HAP-1 (cell line): ENCODE measurements at places on chromosomes 7 and 10.

- no peak for DNase-seq
Measured at GRCh38 chr10:33596422-33596821, 262.0 kb upstream of the NRP1 start.

DNA sequence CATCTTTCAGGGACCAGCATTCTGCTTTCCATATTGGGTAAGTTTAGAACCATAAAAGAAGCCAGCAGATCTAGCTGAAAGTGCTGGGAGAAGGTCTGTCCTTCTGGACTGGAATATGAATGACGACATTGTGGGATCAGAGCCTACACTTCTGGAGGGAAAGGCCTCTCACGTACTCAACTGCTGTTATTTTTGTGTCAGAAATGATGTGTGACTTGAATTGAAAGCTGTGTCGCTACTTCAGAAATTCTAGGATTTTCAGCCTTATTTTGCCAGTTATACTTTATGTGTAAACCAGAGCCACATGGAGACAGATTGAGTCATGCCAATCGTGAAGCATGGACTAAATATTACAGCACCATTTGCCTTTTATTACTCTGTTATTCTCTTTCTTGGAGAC is 231.0 kb downstream of the KIAA1217 start:
- no peak for DNase-seq

DNA sequence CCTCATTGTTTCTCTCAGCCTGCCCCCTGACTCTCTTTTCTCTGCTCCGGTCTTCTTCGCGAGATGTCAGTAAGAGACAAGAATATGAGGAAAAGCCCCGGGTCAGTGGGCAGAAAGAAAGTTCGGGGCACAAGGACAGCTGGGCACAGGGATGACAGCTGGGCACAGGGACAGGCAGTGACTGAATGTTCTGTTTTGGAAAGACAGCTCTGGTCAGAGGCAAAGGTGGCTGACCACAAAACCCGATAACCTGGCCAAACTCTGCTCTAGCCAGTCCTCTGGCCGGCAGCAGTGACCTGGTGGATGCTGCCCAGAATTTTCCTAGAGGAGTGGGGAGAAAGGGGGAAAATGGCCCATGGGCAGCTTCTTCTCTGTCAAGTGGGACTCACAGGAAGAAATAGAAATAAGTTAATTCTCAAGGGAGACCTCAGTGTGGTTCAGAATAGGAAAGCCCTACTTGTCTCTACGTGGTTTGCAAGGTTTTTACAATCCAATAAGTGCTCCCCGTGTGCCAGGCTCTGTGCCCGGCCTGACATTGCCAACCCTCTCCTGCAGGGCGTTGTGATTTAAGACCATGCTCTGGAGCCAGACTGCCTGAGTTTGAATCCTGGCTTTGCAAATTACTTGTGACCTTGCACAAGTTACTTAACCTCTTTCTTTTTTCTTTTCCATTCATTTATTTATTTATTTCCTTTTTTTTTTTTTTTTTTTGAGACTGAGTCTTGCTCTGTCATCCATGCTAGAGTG is 110.6 kb upstream of the ZNF716 start:
- no peak for DNase-seq

GRCh38 chr7:87648316-87648715 is 20.1 kb downstream of the RUNDC3B start:
- no peak for DNase-seq
